Activated naive CD4-positive, alpha-beta T cell treated with anti-CD3 and anti-CD28 coated beads for 36 hours (primary cell): ENCODE measurements at places on chromosomes 3 and 15. TPM values are rescaled to one million over a fixed set of nuclear protein-coding genes. Genes with fewer than 3 reads are reported as not detected.

DNA sequence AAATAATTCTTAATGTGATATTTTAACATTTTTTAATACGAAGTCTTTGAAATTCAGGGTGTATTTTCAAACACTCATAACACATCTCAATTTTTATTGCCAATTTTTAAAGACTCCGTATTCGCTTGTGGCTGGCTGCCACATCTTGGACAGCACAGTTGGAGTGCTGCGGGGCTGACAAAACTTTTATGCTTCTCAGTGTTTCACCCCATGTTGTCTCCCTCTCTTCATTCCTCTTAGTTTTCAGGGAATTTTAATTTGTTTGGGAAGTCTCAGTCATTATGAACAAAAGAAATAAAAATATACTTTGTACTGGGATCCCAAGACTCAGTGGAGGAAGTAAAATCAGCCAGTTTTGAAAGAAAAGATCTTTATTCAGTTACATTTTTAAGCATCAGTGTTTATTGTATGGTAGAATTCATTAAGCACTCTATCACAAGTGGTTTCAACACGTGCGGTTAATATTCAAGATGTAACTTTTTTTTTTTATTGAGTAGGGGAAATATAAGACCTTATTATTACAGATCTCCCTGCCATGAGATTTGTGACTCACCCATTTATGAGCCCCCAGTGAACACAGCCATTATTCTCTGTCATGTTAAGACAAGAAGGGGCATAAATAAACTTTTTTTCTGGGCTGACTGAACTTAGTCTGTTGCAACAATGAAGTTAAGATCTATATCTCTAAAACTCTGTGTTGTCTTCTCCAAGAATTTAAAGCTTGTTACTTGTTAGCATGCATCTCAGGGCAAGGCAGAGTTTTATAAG is 26.8 kb downstream of the KAT2B start:
- no peak for DNase-seq

GRCh38 chr3:44468572-44469520 is 8.6 kb downstream of the ZNF445 start:
- DNase-seq, result peak; percentile 44

- DNase-seq, result no peak
These were observed 41.2 kb upstream of the BCL2A1 start for GRCh38 chr15:80012060-80012726.

- no peak for DNase-seq
These were observed 174.9 kb downstream of the SMAD6 start for GRCh38 chr15:66876731-66877476.

DNA sequence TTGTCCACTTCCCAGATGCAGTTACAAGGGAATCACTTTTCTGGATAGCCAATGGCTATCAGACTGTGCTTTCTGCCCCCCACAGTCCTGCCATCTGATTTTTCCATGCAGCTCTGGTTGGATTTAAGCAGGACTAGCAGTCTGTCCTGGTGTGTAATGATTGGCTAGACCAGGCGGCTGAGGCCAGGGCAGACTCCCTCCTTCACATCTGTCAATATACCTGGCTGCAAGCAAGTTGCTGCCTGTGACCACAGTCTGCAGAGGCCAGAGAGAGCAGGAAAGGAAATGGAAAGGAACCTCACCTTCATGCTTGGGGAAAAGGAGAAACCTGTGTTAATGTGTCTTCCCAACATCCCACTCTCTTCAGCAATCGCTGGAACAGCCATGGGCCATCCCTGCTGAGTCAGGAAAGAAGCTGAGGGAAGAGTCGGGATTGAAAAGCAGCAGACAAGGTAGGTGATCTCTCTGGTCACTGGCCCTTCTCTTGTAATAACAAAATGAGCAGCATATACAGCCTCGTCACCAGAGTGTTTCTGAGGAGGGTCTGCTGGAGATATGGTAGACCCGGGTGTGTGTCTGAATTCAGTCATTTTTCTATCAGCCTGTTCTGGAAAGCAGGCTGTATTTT is 126.7 kb upstream of the PHLDB2 start:
- DNase-seq, result no peak

- DNase-seq, result no peak
These were observed 17.3 kb downstream of the PXK start for GRCh38 chr3:58349792-58350626.

- no peak for DNase-seq
These were observed 67.9 kb downstream of the CACNA2D2 start for GRCh38 chr3:50435371-50436113.

DNA sequence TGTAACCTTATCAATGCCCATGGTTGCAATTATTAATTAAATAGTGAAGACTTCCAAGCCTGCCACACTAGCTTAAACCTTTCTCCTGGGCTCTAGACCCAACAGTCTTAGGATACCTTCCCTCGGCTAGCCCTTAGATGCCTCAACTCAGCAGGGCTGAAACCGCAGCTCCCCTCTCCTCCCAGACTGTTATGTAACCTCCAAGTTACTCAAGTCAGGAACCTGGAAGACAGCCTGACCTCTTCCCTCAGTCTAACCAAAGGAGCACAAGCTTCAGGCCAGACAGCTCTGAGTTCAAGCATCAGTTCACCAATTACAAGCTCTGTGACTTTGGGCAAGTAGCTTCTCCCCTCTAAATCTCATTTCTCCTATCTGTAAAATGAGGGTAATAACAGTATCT is 70.5 kb upstream of the HACD2 start:
- DNase-seq, result no peak

GRCh38 chr15:65621638-65622037 is at the start of gene SLC24A1:
SLC24A1 (plus strand) TSS chr15:65621938; CDS start chr15:65624081, 2,143 bp downstream.
- no peak for DNase-seq

DNA sequence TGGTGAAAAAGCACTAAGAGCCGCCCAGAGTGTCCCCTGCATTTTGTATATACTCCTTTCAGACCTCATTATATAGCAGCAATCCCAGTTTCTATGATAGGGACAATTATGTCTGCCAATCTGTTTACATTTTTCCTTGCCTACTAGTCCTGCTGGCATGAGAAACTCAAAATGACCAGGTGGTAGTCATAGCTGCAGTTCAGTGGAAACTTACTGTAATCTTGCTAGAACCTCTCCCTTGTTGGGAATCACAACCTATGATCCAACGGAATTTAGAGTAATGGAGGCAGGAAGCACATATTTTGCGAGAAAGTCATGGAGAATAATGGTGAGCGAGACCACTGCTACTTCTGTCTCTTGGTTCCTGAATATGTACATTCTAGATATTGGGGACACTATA is 28.6 kb upstream of the MINAR1 start:
- DNase-seq, result no peak

DNA sequence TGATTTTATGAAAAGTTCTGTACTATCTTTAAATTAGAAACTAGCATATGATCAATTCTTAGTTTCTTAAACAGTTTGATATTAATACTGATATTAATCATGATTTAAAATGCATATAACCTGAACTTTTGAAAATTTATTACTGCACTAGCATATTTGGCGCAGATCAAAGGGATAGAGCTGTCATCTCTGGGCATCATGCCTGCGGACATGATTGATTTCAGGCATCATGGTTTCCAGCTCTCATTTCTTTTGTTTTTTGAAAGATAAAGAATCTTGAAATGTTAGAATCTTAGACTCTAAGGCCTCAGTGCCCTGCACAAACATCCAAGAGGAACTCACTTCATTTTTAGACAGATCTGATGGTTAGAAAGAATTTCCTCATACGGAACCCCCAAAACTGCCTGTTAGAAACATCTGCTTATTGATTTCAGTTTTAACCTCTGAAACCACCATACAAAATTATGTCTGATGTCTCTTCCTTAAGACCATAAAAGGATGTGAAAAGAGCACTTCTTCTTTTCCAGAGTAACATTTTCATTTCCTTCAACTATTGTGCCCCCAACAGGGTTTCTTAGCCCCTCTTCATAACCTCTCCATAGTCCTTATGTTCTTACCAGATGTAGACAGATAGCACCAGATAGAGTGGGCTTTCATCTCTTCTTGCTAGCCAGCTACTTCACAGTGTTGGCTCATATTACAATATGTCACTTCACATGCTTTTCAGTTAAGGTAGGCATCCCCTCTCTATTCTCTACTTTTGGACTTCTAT is 110.8 kb downstream of the BBX start:
- DNase-seq, result peak; percentile 15

DNA sequence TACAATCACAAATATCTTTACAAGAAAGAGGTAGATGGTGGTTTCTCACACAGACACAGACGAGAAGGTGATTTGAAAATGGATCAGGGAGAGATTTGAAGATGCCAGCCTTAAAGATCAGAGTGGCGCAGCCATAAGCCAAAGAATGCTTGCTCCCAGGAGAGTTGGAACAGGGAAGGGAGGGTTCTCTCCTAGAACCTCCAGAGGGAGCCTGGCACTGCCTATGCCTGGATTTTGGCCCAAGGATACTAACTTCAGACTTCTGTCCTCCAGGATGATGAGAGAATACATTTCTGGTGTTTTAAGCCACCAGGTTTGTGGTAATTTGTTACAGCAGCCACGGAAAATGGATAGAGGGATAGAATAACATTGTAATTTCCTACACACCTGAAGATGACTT is 279.1 kb downstream of the FAM43A start:
- no peak for DNase-seq

DNA sequence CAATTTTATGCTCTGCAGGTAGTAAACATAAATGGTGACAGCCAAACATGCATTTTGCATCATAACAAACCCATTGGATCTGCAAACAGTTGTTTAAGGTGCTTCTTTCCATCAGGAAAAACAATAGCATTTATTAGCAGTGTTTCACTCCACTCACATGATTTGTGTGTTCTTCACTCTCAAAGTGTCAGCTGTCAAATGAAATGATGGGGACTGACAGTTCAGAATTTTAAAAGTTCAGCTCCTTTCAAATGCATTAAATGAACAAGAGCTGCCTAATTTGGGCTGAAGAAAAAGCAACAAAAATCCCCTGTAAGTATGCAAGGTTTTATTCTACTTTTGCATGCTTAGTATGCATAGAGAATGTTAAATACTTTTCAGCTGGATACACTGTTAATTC is 145.2 kb upstream of the CDIN1 start:
- no peak for DNase-seq

GRCh38 chr3:161388855-161389254 is 17.5 kb upstream of the SPTSSB start:
- DNase-seq, result no peak

DNA sequence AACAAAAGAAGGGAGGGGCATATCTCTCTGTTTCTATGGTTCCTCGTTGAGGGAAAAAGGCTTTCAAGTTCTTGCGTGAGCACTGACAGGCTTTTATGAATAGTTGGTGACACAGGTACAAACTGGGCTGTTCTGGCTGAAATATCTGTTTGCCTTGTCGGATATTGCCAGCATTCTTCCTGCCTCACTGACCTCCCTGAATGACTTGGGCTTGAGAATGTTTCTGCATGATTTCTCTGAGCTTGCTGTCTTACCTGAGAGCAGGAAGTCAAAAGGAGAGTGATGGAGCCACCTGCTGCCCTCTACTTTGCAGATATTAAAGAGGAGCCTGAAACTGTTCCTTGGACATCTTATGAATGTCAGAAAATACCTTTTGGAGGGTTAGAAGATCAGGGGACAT is 4.8 kb downstream of the GCNT3 start:
- DNase-seq, result no peak

- DNase-seq, result no peak
These were observed 73.1 kb downstream of the XXYLT1 start for GRCh38 chr3:195197765-195198425.

GRCh38 chr3:31105438-31106077 is 211.1 kb upstream of the GADL1 start:
- DNase-seq, result no peak

GRCh38 chr15:67120839-67121643 is 55.6 kb downstream of the SMAD3 start:
- peak; percentile 94 for DNase-seq

DNA sequence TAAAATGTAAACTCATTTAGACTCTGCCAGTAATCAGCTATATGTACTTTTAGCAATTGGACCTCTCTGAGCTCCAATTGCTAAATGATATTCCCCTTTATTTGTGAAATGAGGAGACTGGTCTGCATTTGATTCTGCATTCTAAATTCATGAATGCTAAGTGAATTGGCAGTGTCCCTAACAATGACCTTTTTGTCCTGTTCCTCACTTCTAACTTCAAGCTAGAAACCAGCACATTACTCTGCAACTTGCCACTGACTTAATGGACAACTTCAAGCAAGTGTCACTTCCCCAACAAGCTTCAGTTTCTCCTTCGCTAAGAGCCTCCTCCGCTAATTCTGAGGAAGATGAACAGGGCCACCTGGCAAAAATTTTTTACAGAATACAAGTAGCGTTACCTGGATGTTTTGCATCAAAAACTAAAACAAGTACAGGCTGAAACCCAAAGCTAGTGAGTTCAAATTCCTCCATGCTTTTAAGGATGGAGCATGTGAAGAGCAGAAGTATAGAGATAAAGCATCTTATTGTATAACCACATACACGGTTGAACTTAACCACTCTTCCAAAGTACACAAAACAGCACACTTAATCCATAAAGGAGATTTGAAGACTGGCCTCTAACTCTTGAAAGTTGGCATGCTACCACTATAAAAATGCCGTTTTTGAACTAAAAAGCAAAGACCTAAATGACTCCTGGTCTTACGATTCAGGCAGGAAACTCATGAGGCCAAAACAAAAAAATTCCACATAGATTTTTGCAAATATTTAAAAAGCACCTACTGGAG is 207.6 kb downstream of the MAGI1 start:
- DNase-seq, result no peak

- DNase-seq, result no peak
These were observed 184.1 kb upstream of the MBNL1 start for GRCh38 chr3:152084441-152085158.

DNA sequence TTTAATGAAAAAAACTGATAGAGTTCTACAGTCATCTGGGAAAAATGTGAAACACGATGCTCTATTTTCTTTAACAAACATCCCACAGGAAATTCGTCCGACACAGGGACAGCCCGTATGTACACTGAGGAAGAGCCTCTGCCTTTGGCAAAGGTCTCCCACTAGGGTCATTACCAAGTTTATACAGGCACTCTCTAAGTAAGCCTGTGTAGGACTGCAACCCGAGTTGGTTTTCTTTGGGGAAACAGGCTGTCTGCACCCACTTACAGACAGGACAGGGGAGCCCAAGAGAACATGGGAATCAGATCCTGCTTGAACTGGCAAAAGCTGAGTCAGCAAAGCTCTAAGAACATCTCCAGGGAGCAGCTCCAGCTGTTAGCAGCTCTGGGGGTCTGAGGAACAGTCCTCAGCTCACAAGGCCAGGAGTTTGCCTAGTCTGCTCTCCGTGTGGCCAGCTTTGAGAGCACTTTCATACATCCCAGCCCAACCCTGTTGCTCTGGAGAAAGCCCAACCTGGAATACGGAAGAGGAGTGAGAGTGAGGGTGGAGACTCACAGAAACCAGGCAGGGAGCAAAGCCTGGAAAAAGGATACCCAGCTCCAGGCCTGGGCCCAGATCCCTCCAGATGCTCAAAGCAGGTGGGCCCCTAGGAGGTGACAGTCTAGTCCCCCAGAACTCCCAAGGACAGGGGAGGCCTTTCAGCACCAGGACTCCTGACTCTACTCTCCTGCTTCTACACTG is 1.9 kb downstream of the TBC1D2B start:
- DNase-seq, result no peak

ZNF774 gene
- 0.84 TPM for total RNA-seq

FANCD2OS gene
- total RNA-seq, result not detected

SNRK gene
- total RNA-seq, result 21.1 TPM

SLC27A2 gene
- total RNA-seq, result 25.2 TPM

CTXN2 gene
- total RNA-seq, result not detected

GRK7 gene
- total RNA-seq, result not detected

SPINK8 gene
- not detected for total RNA-seq

EIF1B gene
- total RNA-seq, result 47.0 TPM

GOLGA6L7 gene
- total RNA-seq, result not detected

KCNAB1 gene
- total RNA-seq, result not detected

AP3B2 gene
- total RNA-seq, result 0.37 TPM
